ENCODE measurements at places on chromosomes 1 and 21. TPM values are rescaled to one million over a fixed set of nuclear protein-coding genes. Genes with fewer than 3 reads are reported as not detected.

PMF1 gene
- polyA plus RNA-seq: 151 TPM

SSX2IP gene
- 12.3 TPM for polyA plus RNA-seq

SERPINC1 gene
- not detected for polyA plus RNA-seq

SLAMF9 gene
- polyA plus RNA-seq: not detected

ADGRL4 gene
- polyA plus RNA-seq: 1.6 TPM

PODN gene
- polyA plus RNA-seq: 2.6 TPM

GPR89A gene
- 24.3 TPM for polyA plus RNA-seq

HS2ST1 gene
- polyA plus RNA-seq: 16.0 TPM

OR10Z1 gene
- not detected for polyA plus RNA-seq

NRDC gene
- 109 TPM for polyA plus RNA-seq

LCE1D gene
- not detected for polyA plus RNA-seq

VAV3 gene
- 0.75 TPM for polyA plus RNA-seq

C1orf116 gene
- 0.29 TPM for polyA plus RNA-seq

OR10J4 gene
- not detected for polyA plus RNA-seq

WNT3A gene
- polyA plus RNA-seq: 0.12 TPM

ZFYVE9 gene
- polyA plus RNA-seq: 9.8 TPM

NT5C1A gene
- 0.16 TPM for polyA plus RNA-seq

BRINP2 gene
- polyA plus RNA-seq: 11.5 TPM

SELENBP1 gene
- 43.6 TPM for polyA plus RNA-seq

PDZK1 gene
- 0.77 TPM for polyA plus RNA-seq

ERICH3 gene
- not detected for polyA plus RNA-seq

FAM151A gene
- 0.18 TPM for polyA plus RNA-seq

VHLL gene
- not detected for polyA plus RNA-seq

RAB25 gene
- 2.1 TPM for polyA plus RNA-seq

ATP1A4 gene
- 0.21 TPM for polyA plus RNA-seq

MXRA8 gene
- polyA plus RNA-seq: 58.8 TPM

GUCA2B gene
- polyA plus RNA-seq: not detected

CDA gene
- not detected for polyA plus RNA-seq

LENEP gene
- not detected for polyA plus RNA-seq

SLAMF7 gene
- 0.25 TPM for polyA plus RNA-seq

SPATA1 gene
- polyA plus RNA-seq: 0.88 TPM

TMCO4 gene
- 1.3 TPM for polyA plus RNA-seq

XKR8 gene
- polyA plus RNA-seq: 13.7 TPM

NPHS2 gene
- polyA plus RNA-seq: not detected

ETV3L gene
- not detected for polyA plus RNA-seq

AADACL4 gene
- polyA plus RNA-seq: not detected

GPATCH3 gene
- polyA plus RNA-seq: 16.1 TPM

CD1D gene
- 6.3 TPM for polyA plus RNA-seq

KIF17 gene
- polyA plus RNA-seq: 1.1 TPM

NIBAN1 gene
- 1.2 TPM for polyA plus RNA-seq

TESK2 gene
- polyA plus RNA-seq: 8.4 TPM

PRAMEF11 gene
- polyA plus RNA-seq: not detected

Measured in cardiac muscle cell (in vitro differentiated cells and primary cell).